ENCODE measurements at places on chromosomes 6 and 20. TPM values are rescaled to one million over a fixed set of nuclear protein-coding genes. Genes with fewer than 3 reads are reported as not detected.

Gene SLC12A5
- total RNA-seq = 2.5 TPM

- no peak for DNase-seq
Measured at GRCh38 chr20:60302875-60303274, 344.7 kb downstream of the CDH26 start.

- DNase-seq = no peak
Measured at GRCh38 chr6:45082091-45082490, 246.0 kb upstream of the RUNX2 start.

DNA sequence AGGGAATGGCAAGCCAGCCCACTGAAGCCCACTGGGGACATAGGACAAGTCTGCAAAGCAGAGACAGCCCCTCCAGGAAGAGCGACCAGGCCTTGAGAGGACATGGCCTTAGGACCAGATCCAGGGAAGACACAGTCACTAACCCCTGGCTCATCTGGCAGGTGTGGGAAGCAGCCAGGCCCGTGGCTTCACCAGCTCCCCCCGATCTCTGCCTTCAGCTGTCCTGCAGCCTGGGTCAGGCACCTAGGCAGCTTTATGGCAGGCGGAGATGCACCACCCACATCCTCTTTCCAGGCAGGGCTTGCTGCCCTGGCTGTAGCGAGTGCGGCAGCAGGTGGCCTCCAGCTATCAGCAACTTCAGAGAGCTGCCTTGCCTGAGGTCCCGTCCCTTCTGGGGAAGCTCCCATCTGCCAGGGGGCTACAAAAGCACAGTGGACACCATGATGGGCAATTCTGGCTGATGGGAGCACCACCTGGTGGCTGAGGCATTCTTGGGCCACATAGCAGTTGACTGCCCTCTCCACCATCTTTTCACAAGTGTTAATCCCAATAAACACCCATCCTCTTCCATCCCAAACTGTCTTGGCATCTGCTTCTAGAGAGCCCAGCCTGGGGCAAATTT is 85.8 kb downstream of the DZANK1 start:
- DNase-seq = no peak

Gene DSE
- 14.4 TPM for total RNA-seq

Gene IRAK1BP1
- total RNA-seq = 4.6 TPM

DNA sequence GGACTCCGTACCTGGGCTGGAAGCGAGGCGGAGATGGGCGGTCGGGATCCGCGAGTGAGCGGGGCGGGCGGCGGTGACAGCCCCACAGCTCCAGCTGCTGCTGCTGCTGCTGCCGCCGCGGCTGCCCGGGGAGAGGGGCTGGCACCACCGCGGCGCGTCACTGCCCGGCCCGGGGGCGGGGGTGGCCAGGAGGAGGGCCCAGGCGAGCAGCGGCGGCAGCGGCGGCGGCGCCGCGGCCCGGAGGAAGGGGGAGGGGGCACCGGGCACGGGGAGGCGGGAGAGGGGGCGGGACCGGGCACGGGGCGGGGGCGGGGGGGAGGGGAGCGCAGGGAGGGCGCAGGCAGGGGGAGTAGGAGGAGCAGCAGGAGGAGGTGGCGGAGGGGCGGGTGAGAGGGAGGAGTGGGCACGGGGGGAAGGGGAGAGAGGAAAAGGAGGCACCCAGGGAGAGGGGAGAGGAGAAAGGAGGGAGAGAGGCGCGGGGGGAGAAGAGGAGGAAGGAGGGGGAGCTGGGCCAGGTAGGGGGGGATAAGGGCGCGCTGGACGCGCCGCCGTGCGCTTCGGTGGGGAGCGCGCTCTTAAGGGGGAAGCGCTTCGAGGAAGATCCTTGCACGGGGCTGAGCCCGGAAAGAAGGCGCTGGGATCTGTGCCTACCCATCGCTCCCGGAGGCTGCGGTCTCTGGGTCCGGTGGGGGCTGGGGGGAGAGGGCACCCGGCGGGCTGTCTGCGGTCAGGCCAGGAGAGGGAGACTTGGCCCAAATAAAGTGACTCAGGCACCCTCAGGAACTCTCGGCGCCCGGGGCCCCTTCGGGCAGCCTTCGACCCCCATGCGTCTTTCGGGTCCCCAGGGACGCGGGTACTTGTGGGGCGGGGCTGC is 101.5 kb downstream of the NOL4L start:
- DNase-seq = peak; percentile 91

Gene MUC22
- total RNA-seq = not detected

Measured in mucosa of descending colon (tissue), 3 donors.